ENCODE measurements at places on chromosomes 7 and 10. TPM values are rescaled to one million over a fixed set of nuclear protein-coding genes. Genes with fewer than 3 reads are reported as not detected.

Gene SUGCT
- 3.0 TPM for polyA plus RNA-seq

Gene BEND7
- 6.1 TPM for polyA plus RNA-seq

Gene ARL4A
- polyA plus RNA-seq, result 12.6 TPM

DNA sequence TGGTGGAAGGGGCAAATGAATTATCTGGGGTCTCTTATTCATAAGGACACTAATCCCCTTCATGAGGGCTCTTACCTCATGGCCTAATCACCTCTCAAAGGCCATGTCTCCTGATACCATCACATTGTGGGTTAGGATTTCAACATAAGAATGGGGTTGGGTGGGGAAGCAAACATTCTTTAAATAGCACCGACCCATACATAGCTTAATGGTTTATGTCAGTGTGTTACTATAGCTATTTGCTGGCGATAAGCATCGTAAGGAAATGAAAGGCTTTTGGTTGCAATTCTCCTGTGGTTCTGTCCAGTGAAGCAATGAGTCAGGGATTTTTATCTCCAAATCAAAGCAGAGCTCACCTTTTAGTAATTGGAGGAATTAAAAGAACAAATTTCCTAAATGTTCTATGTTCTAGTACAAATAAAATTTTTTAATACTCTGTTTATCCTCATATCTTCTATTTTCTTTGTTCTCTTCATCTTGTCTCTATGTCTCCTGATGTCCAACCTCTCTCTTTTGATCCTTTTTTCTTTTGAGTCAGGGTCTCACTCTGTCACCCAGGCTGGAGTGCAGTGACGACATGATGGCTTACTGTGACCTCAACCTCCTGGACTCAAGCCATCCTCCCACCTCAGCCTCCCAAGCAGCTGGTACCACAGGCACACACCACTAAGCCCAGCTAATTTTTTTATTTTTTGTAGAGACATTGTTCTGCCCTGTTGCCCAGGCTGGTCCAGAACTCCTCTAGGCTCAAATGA is 57.0 kb upstream of the GLCCI1 start:
- DNase-seq, result no peak

GRCh38 chr7:31492086-31492485 is 21.8 kb upstream of the ITPRID1 start:
- DNase-seq, result no peak

- DNase-seq, result no peak
Measured at GRCh38 chr7:131898418-131898817, 342.0 kb upstream of the PODXL start.

- DNase-seq, result no peak
Measured at GRCh38 chr10:122981066-122981464, 864 bp downstream of the PSTK start.

- DNase-seq, result no peak
Measured at GRCh38 chr7:105245398-105246114, 143.2 kb downstream of the SRPK2 start.

Data from psoas muscle (tissue), 8 donors.